ENCODE measurements at places on chromosomes 2 and 18.

DNA sequence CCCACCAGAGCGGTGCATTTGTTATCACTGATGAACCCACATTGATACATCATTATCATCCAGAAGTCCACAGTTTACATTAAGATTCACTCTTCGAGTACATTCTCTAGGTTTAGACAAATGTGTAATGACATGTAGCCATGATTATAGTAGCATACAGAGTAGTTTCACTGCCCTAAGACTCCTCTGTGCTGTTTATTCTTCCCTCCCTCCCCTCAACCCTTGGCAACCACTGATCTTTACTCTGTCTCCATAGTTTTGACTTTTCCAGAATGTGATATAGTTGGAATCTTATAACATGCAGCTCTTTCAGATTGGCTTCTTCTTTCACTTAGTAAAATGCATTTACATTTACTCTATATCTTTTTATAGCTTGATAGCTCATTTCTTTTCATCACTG lies 31.2 kb upstream of the GREB1L start:
- no peak for DNase-seq

DNA sequence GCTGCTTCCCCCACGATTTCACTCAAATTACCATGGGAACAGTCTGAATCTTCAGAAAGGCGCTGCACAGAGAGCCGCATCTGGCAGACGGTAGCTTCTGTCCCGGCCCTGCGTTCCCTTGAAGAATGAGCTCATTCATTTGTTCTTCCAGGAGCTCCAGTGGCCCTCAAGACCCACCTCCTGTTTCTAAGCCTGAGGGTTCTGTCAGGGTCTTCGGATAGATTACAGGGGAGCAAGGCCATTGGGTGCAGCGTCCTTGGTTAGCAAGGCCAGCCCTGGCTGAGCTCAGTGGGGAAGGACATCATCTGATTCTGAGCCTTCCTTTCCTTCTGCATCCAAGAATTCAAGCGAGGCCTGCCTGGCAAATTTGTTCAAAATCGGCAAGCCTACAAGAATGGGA lies 111.9 kb downstream of the PDCL3 start:
- no peak for DNase-seq

- DNase-seq = peak; percentile 84
Observed at GRCh38 chr2:231713730-231714638, 5.7 kb downstream of the PTMA start.

- no peak for DNase-seq
Observed at GRCh38 chr18:9356976-9357375, 22.4 kb downstream of the TWSG1 start.

DNA sequence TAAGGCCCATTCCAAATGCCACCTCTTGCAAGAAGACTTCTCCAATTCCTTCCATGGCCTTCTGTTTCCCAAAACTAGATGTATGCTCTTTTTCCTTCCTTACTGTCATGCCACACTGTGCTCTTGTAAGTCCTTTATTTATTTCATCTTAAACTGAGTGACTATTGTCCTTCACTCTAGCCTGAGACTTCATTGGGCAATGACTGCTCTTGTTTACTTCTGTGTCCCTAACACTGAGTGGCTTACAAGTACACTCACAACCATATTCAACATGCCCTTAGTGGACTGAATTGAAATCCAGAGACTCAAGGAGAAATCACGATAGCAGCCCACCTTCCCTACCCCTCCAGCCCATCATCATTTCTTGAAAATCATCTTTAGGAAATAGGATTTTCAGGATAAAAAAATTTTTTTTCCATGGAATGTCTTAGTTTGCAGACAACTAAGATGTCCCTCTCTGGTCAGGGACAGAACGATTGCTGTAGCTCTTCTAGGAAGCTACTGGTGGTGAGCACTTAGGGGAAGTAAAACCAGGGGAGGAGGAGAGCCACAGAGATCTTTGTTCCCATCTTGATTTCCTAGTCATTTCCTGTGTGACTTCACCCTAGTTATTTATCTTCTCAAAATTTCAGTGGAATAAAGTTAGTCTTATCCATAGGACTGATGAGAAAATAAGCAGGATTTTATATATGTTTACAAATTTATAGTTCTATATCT lies 80.7 kb downstream of the CYRIA start:
- peak; percentile 43 for DNase-seq

DNA sequence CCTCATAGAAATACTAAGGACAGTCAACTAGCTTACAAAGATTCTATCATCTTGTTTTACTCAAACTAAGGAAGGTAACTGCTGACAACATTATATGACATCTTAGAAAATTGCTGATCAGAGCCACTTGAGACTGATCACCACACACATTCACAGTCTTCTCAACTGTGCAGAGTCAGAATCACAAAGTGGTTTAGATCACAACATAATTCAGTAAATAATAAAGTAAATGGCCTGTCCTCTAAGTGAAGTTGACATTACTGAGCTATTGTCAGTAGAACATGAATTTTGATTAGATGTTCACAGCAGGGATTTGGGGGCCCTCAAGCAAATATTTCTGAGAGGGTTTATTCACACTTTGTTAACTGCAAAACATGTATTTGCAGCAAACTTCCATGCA lies 28.5 kb downstream of the NOL4 start:
- no peak for DNase-seq

DNA sequence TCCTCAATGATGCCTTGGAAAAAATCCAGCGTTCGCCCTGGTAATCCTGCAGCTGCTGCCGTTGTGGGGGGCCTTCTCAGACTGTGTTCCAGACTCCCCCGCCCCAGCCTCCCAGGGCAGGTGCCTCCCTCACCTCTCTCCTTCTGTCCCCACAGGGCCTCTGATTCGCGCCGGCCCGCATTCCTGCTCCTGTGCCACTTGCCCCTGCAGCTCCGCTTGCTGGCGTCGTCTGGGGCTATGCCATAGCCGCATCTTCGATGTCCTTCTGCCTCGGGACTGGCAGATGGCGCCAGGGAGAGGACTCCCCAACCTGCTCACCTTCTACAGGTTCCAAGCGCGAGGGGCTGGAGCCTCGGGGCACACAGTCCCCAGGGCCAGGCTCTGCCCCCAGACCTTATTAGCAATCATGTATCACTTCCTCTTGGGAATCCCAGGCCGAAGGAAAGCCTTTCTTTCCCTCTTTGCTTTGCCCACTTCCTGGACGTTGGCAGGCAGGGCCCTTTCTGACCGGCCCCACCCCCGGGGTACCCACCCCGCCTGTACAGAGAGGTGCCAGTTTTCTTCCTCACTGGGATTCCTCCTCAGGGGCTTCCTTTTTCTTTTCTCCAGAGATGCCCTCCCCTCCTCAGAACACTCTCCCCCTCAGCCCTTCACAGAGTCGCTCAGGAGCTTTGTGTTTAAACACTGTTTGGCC lies 4.4 kb downstream of the SPATA3 start:
- DNase-seq = peak; percentile 16

GRCh38 chr2:104786821-104787220 lies 67.1 kb upstream of the POU3F3 start:
- DNase-seq = no peak

DNA sequence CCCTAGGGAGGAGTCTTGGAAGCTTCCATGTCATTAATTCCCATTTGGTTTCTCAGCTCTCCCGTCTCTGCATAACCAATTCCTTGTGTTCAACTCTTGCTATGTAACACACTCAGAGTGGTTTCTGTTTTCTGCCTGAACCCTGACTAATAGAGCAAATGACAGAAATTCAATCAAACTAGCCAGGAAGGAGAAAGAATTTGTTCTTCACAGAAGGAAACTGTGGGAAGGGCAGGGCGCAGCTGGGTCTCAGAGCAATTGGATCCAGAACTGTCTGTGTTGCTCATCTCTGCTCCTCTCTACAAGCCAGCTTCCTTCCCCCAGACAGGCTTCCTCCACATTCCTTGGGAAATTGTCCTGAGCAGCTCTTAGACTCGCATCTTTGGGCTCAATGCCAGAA lies 269.8 kb downstream of the TNS1 start:
- peak; percentile 16 for DNase-seq

DNA sequence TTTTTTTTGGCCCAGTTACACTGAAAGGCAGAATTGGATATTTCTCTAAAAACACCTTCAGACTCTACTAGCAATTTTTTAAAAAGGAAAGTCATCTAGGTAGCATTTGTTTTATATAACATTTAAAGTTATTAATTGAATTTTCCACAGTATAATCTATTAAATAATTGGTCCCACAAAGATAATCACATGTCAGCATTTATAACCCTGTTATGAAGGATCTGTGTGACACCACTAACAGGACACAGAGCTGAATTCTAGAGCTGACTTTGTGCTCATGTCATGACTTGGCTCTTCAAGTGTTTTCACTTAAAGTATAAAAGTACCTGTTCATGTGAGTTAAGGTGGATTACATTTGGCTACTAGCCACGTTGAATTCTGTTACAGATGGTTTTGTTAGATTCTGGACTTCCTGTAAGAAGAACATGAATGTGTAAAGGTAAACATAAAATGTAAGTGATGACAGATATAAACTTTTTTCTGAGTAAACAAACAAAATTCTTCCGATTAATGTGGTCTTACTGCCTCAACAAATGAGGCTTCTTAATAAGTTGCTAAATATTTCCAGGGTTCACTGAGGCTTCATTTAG lies 69.1 kb upstream of the PROKR1 start:
- no peak for DNase-seq

DNA sequence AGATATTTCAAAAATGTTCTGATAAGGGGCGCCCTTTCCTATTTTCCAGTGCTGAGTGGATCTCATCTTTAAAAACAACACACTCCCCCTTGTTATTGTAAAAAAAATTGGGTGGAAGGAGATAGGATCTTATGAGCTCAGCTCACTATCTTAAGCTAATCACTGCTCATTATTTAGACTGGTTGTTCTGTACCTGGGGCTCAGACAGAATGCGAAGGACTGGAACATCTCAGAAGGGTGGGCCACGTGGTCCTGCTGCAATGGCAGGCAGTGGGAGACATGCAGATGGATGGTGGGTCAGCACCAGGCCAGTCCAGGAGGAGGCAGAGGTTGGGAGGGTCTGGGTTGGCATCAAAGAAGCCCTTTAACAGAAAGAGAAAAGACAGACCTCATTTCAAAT lies 48.3 kb upstream of the GPR155 start:
- no peak for DNase-seq

GRCh38 chr2:53512071-53512826 lies 255.4 kb upstream of the CHAC2 start:
- peak; percentile 54 for DNase-seq

DNA sequence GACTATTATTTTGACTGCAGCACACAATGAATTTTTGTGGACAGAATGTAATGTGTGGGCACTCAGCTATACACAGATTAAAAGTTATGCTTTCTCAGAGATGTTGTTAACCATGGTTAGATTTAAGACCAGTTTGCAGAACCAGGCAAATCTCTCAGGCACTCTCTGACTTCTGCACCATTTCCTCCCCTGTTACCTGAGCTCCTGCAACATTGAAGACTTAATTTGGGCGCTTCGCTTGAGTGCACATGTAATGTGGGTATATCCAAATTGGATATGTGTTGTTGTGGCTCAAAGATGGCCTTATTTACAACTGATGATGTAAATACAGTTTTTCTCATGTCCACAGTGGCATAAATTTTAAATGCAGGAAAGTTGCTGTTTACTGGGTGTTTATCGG lies 469.4 kb downstream of the PTPRM start:
- DNase-seq = no peak

- DNase-seq = no peak
Observed at GRCh38 chr2:43415592-43415991, 180.2 kb downstream of the THADA start.

DNA sequence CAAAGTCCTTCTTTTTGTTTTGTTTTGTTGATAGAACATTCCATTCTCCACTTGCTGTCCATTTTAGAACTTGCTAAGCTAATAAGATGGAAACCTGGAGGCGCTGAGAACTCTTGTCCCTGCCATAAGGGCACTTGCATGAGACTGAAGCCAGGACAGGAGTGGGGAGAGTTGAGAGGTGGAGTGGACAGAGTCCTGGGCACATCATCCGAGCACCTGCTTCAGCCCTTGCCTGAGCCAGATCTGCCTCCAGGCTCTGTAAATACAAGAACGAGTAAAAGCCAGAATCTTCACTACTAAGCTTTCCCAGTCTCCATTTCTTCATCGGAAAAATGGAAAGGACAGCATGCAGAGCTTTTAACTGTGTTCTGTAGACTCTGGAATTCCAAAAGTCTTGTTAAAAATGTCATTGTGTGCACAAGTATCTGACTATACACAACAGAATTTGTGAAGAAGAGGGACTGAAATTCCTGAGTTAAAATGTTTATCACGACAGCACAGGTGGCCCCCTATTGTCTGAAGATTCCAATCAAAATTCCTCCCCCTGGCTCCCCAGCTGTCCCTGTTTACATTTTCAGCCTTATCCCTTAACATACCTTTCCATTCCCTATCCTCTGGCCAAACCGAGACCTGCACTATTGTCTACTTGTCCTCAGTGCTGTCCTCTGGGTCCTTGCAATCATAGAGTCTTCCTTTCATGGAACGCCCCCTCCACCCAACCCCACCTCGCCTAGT lies 498.2 kb upstream of the TNP1 start:
- DNase-seq = no peak

GRCh38 chr18:52069201-52069600 lies 270.8 kb upstream of the DCC start:
- no peak for DNase-seq

DNA sequence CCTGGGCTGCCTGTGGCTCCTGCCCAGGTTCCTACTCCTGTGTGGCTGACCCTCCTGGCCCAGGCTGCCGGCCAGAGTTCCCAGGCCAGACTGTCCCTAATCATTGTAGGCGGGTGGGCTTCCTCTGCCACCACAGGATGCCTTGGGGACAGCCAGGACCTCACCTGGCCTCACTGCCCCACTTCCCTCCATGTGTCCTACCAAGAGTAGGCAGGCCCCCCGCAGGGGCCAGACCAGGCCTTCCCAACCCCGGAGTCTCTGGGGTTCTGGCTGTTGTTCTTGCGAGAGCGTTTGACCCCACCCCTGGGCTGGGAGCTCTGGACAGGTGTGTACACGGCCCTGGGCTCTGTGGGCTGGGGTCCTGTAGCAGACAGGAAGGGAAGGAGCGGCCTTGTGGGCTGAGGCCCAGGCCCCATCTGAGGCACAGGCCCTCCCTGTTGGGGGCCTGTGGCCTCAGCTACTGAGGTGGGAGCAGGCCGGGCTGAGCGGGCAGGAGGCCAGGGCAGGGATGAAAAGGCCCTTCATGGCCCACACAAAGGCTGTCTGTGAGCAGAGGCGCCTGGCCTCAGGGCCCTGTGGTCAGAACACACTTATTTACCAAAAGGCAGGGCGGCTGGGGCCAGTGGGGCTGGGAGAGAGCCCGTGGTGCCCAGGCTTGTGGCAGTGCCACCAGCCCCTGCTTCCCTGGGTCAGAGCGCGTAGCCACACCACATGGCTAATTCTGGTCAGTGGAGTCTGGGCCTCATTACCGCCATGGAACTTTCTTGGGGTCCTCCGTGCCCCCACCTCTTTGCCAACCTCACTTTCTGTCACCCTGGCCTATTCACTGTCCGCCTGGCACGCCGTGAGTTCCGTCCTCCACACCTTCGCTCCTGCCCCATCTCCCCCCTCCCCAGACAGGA lies 2.0 kb downstream of the SNORC start:
- DNase-seq = no peak

GRCh38 chr2:119255760-119256581 lies 32.3 kb downstream of the STEAP3 start:
- DNase-seq = peak; percentile 97

GRCh38 chr18:76721207-76721996 lies 101.0 kb upstream of the ZNF236 start:
- no peak for DNase-seq

- peak; percentile 74 for DNase-seq
Observed at GRCh38 chr2:234823877-234824376, 127.9 kb upstream of the SH3BP4 start.
